ENCODE measurements at places on chromosomes 16 and 17. TPM values are rescaled to one million over a fixed set of nuclear protein-coding genes. Genes with fewer than 3 reads are reported as not detected.

EIF1 gene
- polyA plus RNA-seq = 819 TPM

CCDC182 gene
- not detected for polyA plus RNA-seq

KRTAP3-3 gene
- not detected for polyA plus RNA-seq

C16orf54 gene
- 3.2 TPM for polyA plus RNA-seq

KCNH4 gene
- polyA plus RNA-seq = 0.06 TPM

VAT1L gene
- polyA plus RNA-seq = 9.1 TPM

METRN gene
- 34.8 TPM for polyA plus RNA-seq

HOXB2 gene
- 25.5 TPM for polyA plus RNA-seq

TAC4 gene
- polyA plus RNA-seq = 1.0 TPM

NKD1 gene
- polyA plus RNA-seq = 4.7 TPM

CFAP97D1 gene
- not detected for polyA plus RNA-seq

CPPED1 gene
- 7.9 TPM for polyA plus RNA-seq

OTOP3 gene
- not detected for polyA plus RNA-seq

NPB gene
- 0.64 TPM for polyA plus RNA-seq

CCL5 gene
- 3.5 TPM for polyA plus RNA-seq

ZNF668 gene
- 8.9 TPM for polyA plus RNA-seq

CDH3 gene
- 0.75 TPM for polyA plus RNA-seq

ADORA2B gene
- 3.4 TPM for polyA plus RNA-seq

SEZ6L2 gene
- polyA plus RNA-seq = 1.5 TPM

UBN1 gene
- polyA plus RNA-seq = 17.8 TPM

DNAAF1 gene
- 0.46 TPM for polyA plus RNA-seq

ITGAD gene
- polyA plus RNA-seq = 0.26 TPM

KRTAP4-6 gene
- not detected for polyA plus RNA-seq

PDE6G gene
- polyA plus RNA-seq = 3.4 TPM

CACNB1 gene
- polyA plus RNA-seq = 171 TPM

NECAB2 gene
- polyA plus RNA-seq = 0.85 TPM

CHRNE gene
- 2.2 TPM for polyA plus RNA-seq

METTL2A gene
- 17.4 TPM for polyA plus RNA-seq

SCARF1 gene
- polyA plus RNA-seq = 7.9 TPM

TBX4 gene
- polyA plus RNA-seq = 4.8 TPM

TP53TG3 gene
- polyA plus RNA-seq = not detected

CD68 gene
- 28.6 TPM for polyA plus RNA-seq

SCIMP gene
- polyA plus RNA-seq = 1.6 TPM

TNFRSF13B gene
- not detected for polyA plus RNA-seq

TTLL6 gene
- polyA plus RNA-seq = 0.22 TPM
